GM12878 (cell line): ENCODE measurements at places on chromosomes 12 and 14. TPM values are rescaled to one million over a fixed set of nuclear protein-coding genes. Genes with fewer than 3 reads are reported as not detected.
A peak's percentile ranks its signal among the peaks of the same experiment; 100 is the strongest.

ASB2 gene
- 40.0 and 40.4 TPM in 2 replicates for total RNA-seq

POMT2 gene
- 13.9 TPM in 2 replicates for total RNA-seq

MSRB3 gene
- total RNA-seq = 1.2 and 2.2 TPM in 2 replicates

STAC3 gene
- total RNA-seq = 5.5 and 5.7 TPM in 2 replicates

DNA sequence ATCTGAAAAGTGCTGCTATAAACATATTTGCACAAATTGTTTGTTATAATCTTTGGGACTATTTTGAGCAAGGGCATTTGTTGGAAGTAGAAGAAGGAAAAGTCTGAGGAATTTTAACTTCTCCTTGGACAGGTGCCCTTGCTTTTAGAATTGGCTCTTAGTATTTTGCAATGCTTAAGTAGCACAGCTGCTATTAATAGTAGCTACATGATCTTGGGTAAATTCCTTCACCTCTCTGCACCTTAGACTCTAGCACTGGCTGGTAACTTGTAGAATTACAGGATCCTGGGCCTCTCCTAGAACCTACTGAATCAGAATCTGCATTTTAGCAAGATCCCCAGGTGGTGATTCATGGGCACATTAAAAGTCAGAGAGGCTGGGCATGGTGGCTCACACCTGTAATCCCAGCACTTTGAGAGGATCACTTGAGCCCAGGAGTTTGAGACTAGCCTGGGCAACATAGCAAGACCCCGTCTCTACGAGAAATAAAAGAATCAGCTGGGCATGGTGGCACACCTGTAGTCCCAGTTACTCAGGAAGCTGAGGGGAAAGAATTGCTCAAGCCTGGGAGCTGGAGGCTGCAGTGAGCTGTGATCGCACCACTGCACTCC lies 10.8 kb upstream of the TMEM120B start:
- no peak overlapping the region for H3K4me3 ChIP-seq
- no peaks in the 10 kb centered on the region for H3K4me1 ChIP-seq
- no peak for DNase-seq
- no peaks in the 10 kb centered on the region for H3K36me3 ChIP-seq
- no peaks in the 10 kb centered on the region; the same call in 1 of the 2 replicates for H3K27me3 ChIP-seq

- no peak for DNase-seq
- no peak overlapping the region for H3K4me3 ChIP-seq
- H3K27ac ChIP-seq = no peak overlapping the region
- H3K36me3 ChIP-seq = peaks cover 24% of the 10 kb centered on the region
These were observed 24.7 kb downstream of the NCKAP1L start for GRCh38 chr12:54522243-54522642.

DNA sequence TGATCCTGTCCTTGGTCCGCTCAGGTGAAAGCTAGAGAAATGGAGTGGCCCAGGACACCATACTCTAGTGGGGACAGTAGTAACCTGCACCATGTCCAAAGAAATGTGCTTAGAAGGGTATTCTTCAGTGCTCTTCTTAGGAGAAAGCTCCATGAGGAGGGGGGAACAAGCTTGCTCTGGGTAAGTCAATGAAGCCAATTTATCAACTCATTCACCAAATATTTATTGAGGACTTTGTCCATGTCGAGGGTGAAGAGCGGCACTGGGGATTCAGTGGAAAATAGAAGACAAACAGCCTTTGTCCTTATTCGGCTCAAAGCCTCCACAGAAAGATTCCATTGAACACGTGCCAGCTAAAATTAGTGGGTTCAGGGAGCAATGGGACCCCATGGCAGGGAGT lies 677.8 kb downstream of the BCL11B start:
- no peak overlapping the region for H3K4me3 ChIP-seq
- no peak for DNase-seq
- no peaks in the 10 kb centered on the region for H3K27me3 ChIP-seq
- H3K4me1 ChIP-seq = no peaks in the 10 kb centered on the region

- H3K4me3 ChIP-seq = no peak overlapping the region
- H3K27me3 ChIP-seq = no peaks in the 10 kb centered on the region
- no peaks in the 10 kb centered on the region for H3K36me3 ChIP-seq
- H3K4me1 ChIP-seq = peaks cover 41% of the 10 kb centered on the region
- H3K27ac ChIP-seq = peak overlapping the region; percentile 60; the same call in 1 of the 2 replicates
These were observed 432.2 kb downstream of the RAD51B start for GRCh38 chr14:68251769-68252100.
